ENCODE measurements at places on chromosomes 7 and 10.

- DNase-seq: peak; percentile 29
Observed at GRCh38 chr7:117402109-117402508, 25.2 kb downstream of the ASZ1 start.

GRCh38 chr10:113111900-113112853, 162.1 kb downstream of the TCF7L2 start:
- peak; percentile 83 for DNase-seq

- DNase-seq: no peak
Observed at GRCh38 chr10:116464257-116464656, 36.6 kb downstream of the PNLIPRP3 start.

GRCh38 chr7:80604436-80604835, 34.0 kb upstream of the CD36 start:
- DNase-seq: no peak

DNA sequence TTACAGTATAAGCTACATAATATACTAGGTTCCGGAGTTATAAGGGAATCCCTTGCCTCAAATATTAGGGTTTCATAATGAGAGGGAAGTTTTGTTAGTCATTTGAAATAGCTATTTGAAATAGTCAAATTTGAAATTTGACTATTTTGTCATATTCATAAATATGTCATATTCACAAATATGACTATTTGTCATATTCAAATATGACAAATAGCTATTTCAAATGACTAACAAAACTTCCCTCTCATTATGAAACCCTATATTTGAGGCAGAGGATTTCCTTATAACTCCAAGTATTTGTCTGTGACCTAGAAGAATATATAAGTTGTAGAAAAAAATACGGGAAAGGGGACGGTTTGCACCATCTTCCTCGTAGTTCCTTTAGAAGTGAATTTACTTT, 76.6 kb downstream of the HDAC9 start:
- DNase-seq: no peak
